Kidney (tissue), 22 donors: ENCODE measurements at places on chromosomes 2 and 18.

DNA sequence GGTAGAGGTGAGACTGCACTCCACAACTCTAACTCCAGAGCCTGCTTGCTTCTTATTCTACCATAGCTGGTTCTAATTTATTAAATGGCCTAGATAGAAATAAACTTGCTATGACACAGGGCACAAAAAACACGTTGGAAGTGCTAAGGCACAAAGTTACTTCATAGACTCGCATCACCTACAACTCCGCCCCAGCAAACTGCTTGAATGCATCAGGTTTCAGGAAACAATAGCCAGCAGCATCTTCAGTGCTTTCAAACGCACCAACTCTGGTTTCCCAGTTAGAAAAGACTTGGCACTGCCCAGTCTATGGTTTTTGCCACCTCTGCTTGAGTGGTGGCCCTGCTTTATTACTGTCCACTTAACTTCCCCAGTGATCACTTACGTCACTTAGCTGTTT, 142.6 kb downstream of the RIF1 start:
- no peak for DNase-seq

GRCh38 chr2:105820691-105821090, 76.0 kb downstream of the NCK2 start:
- no peak for DNase-seq

DNA sequence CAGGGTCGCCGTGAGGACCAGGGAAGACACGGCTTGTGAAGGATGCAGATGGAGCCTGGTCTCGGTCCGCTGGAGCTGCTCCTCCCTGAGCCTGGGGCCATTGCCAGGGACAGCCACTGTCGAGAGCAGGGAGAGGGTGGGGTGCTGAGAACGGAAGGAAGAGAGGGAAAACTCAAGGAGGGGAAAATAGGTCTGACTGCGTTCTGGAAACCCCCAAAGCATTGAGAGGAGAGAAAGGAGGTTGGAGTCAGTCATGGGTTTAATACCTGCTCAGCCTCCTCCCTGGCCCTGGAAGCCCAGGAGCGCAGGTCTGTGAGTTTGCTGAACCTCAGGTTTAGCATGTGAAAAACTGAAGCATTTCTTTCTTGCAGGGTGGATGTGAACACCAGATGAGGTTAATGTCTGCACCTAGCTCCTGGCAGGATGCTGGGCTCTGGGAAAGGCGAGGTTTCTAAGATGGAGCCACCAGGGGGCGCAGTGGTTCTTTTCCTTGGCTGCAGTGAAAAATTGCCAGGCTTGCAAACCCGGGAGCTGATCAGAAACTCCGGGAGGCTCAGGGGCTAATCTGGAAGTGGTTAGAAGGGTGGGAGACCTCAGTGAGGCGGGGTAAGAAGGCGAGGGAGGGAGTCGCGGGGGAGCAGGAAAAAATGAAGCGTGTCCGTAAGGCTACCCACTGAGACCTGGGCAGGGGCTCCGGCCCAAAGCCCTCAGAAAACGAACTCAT, 33.6 kb upstream of the RNF149 start:
- peak; percentile 50 for DNase-seq

DNA sequence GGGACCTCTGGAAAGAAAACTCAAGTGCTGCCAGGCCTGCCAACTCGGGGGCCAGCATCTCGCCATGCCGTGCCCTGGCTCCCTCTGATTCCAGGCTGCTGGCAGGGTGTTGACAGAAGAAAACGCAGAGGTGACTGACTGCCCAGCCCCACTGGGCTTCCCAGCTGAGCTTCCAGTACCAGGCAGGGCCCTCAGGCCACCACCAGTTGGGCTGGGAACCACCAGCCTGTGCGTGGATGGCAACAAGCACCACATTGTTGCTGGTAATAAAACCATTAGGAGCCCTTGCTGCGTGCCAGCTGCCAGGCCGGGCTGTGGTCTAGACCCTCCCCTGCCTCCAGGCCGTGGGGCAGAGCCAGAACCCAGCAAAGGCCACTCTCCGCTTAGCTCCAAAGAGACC, 9.2 kb downstream of the DNMT3A start:
- DNase-seq, result no peak

GRCh38 chr2:42895134-42895790, 102.9 kb upstream of the HAAO start:
- DNase-seq, result no peak
